ENCODE measurements at places on chromosomes 11 and 22.

- DNase-seq: no peak
Measured at GRCh38 chr11:35347921-35348331, 71.4 kb downstream of the SLC1A2 start.

- peak; percentile 40 for DNase-seq
Measured at GRCh38 chr22:49037701-49038245, 789.9 kb downstream of the BRD1 start.

GRCh38 chr11:35605706-35606105, 12.6 kb upstream of the FJX1 start:
- no peak for DNase-seq

GRCh38 chr11:1222491-1223345, at the start of gene MUC5B:
TSS of gene MUC5B (plus strand) at chr11:1223066. CDS start at chr11:1223124, 58 bp downstream.
- peak; percentile 68 for DNase-seq

All from aorta (tissue), 5 donors.